ENCODE measurements at places on chromosomes 11 and 22.

GRCh38 chr11:43686207-43686606 is 5.7 kb downstream of the HSD17B12 start:
- DNase-seq: no peak

DNA sequence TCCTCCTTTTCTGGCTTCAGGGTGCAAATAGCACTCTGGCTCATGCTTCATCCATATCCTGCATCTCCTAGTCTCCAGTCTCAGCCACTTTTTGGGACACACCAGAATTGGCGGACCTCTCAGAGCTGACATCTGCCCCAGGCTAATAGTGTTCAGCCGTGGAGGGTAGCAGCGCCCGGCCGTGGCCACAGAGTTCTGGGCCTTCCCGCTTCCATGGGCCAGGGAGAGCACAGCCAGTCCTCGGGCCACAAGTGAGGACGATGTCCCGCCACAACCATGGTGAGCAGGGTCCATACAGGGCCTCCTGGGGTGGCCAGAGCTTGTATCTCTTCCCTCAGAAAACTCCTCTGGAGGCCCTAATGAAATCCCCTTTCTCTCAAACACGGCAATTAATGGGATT is 26.0 kb downstream of the DKK3 start:
- DNase-seq: no peak

DNA sequence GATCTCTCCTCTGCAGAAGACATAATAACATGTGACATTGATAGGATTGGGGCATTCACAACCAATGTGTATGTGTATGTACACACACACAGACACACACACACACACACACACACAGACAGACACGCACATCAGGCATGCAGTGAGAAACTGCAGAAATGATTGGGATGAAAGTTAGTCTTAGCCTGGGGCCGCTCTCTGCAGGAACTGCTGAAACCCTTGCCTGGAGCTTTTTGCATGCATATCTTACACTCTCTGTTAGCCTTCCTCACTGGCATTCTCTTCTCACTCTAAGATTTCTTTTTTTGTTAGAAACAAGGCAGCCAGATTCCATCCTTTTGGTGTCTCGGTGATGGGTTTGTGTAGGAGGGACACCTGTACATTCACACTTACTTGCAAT is 337.9 kb downstream of the NELL1 start:
- DNase-seq: no peak

DNA sequence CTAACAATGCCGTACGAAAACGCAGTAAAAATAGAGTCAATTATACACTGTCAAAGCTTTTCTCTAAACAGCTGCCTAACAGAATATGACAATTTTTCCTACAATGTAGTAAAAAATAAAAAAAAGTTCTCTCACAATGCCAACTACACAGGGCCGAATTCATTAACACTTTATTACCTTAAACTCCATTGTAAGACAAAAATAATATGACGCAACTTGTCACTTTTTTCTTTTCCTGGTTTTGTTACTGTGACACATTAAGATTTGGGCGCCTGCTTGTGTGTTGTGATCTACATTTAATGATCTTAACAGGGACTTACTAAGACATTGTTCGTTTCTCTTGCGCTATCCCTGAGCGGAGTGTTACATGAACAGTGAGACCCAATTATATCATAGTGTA is 204.1 kb downstream of the INSC start:
- no peak for DNase-seq

- DNase-seq: no peak
Observed at GRCh38 chr22:46376111-46376510, 40.6 kb downstream of the TRMU start.

- DNase-seq: no peak
Observed at GRCh38 chr11:32594272-32594671, 10.6 kb downstream of the EIF3M start.

DNA sequence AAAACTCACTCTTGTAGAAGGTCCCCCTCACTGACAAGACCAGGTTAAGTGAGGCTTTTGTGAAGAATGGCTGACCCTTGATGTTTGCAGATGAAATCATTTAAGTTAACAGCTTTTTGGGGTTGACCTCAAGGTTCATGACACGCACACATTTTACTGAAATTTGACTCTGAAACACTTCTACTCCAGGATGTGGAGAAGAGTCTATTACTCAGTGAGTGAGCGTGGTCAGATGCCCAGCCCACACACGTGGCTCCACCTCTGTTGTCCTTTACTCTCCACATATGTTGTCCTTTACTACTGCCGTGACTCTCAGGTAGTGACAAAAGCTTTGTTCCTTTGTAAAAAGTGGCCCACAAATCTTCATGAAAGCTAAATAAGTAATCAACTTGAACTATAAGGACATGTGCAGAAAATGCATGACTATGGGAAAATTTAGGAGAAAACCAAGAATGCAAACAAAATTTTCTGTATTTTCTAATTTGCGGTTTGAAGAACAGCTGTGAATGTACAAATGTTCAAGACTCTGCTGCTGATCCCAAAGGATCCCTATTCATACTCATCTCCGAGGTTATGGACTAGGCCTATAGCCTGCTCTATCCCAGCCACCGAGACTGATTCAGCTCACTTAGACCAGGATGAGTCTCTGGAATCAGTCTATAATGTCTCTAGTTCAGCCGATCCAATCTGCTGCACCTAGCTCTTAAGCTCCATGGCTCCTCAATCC is 22.4 kb downstream of the XRRA1 start:
- peak; percentile 72 for DNase-seq

DNA sequence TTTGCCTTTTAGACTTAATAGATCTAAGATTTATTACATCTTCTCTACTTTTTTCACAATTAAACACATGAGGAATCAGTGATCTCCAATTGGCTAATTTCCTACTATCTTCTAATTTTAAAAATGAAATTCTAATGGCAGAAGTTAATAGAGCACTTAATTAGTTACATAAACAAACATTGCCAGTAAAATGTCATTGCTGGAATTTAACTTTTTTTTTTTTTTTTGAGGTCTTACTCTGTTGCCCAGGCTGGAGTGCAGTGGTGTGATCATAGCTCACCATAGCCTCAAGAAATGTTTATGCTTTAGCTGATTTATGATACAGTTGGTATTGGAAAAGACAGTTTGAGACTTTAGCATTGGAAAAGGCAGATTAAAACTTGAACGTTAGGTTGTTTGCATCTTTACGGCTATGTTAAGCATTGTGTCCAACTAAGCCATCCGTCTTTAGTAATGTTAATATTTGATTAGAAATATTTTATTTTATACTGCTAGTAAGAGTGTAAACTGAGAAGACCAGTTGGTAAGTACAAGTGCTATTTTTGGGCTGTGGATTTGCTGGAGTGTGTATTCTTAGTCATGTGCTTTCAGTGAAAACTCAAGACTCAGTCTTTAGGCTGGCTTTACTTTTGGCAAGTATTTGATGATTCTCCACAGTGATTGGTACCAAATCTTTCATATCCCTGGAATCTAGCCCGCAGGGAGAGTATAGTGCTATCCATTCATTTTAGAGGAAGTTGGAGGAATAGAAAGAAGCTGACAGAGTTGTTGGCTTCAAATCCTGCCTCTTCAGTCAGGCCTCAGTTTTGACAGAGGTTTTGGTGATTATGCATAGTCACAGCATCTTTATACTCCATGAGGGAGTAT is 4.5 kb downstream of the ANO5 start:
- DNase-seq: no peak

DNA sequence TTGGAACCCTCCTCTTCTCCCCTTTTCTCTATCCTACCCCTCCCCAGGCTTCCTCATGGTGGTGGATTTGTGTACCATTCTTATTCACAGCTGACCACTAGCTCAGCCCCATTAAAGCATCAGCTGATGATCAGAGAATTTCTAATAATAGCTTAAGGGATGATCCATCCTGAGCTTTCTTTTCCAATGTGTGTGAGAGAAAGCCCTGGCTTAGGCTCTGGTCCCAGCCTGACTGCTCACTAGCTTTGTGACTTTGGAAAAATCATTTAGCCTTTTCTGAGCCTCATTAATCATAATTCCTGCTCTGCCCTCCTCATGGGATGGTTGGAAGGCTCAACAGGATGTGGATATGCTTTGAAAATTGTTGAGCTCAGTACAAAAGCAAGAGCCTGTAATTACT is 26.3 kb upstream of the CCDC90B start:
- DNase-seq: no peak

DNA sequence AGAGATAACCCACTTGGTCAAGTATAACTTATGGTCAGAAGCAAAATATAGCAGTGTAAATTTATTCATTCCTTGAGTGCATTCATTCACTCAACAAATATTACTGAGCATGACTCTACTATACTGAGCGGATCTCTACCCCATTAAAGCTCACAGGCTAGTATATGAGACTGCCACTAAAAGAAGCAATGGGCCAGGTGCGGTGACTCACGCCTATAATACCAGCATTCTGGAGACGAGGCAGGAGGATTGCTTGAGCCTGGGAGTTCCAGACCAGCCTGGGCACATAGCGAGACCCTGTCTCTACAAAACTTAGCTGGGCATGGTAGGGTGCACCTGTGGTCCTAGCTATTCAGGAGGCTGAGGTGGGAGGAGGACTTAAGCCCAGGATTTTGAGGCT is 197.6 kb upstream of the BLID start:
- no peak for DNase-seq

GRCh38 chr11:125451400-125452124 is 44.5 kb downstream of the FEZ1 start:
- no peak for DNase-seq

- no peak for DNase-seq
Observed at GRCh38 chr11:50080256-50080655, 47.6 kb downstream of the OR4C45 start.

- DNase-seq: no peak
Observed at GRCh38 chr11:126841999-126842398, 158.6 kb downstream of the KIRREL3 start.

DNA sequence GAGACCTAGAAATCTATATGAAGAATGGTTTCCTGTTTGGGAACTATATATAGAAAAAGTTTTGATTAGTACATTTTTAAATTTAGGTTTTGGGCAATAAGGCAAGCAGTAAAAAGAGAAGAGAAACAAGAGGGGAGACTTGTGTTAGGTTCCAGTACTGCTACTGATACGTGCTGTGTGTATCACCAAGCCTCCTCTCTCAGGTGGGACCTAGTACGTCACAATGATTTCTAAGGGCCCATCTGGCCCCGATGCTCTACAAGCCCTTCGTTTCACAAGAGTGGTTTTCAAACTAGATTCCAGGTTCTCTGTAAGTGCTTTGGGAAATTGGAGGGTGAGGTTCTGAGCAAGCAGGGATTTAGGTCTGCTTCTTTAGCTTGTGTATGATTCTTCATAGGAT is 39.2 kb downstream of the USP35 start:
- DNase-seq: no peak

GRCh38 chr22:19962909-19963806 is 21.5 kb upstream of the TXNRD2 start:
- peak; percentile 66 for DNase-seq

GRCh38 chr22:23144932-23145877 is at the start of gene RAB36:
RAB36 (plus strand) TSS chr22:23145477; CDS start chr22:23146617, 1,140 bp downstream.
- DNase-seq: peak; percentile 78

DNA sequence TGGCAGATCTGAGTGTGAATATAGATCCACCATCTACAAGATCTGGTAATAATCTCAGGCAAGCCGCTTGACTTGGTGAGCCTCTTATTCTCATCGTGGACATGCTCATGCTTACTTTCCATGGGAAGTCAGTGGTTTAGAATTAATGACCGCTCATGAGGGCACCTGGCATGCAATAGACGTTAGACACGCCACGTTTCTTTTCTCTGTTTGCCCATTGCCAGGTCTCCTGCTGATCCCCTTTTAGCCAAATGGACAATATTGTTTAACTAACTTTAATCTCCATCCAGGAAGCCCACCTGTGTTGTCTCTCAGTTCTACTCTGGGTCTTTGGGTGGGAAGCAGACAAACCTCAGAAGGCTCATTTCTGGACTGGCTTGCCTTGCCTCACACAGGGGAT is 439.1 kb downstream of the ETS1 start:
- no peak for DNase-seq

DNA sequence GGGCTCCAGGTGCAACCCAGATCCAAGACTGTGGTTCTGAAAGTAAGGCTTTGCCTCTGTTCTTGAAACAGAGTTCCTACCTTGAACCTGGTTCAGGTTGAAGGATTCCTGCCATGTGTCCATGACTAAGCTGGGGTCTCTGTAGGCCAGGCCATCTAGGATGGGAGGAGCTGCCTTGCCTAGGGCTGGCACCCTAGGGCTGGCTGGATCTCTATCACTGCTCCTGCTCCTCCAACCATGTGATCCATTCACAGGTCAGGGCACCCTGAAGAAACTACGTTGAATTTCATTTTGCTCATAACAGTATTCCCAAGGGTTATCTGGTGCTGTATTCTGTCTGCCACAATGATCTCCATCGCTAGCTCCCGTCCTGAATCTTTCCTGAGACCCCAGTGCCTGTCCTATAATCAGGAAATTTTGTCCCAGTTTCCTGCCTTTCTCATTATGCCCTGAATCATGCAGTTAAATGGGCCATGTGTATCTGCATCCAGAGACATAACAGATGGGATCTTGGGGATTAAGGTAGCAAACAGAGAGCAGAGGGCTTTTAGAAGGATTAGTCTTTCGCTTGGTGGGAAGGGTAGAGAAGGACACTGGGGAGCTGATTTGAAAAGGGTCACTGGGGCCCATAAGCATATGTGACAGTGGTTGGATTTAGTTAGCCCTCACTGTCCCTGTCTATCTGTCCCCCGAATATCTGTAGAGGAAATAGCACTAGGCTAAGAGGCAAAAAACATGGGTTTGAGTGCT is 98.2 kb upstream of the MTMR2 start:
- DNase-seq: no peak

GRCh38 chr11:14318581-14318981 is 40.4 kb downstream of the RRAS2 start:
- no peak for DNase-seq

GRCh38 chr22:17205432-17205831 is 13.8 kb downstream of the ADA2 start:
- DNase-seq: no peak

- no peak for DNase-seq
Observed at GRCh38 chr22:37427711-37428635, 694 bp upstream of the ELFN2 start.

- DNase-seq: peak; percentile 43
Observed at GRCh38 chr11:1628506-1629325, 859 bp upstream of the KRTAP5-5 start.
